ENCODE measurements at places on chromosomes 6 and 20.
A peak's percentile ranks its signal among the peaks of the same experiment; 100 is the strongest.

DNA sequence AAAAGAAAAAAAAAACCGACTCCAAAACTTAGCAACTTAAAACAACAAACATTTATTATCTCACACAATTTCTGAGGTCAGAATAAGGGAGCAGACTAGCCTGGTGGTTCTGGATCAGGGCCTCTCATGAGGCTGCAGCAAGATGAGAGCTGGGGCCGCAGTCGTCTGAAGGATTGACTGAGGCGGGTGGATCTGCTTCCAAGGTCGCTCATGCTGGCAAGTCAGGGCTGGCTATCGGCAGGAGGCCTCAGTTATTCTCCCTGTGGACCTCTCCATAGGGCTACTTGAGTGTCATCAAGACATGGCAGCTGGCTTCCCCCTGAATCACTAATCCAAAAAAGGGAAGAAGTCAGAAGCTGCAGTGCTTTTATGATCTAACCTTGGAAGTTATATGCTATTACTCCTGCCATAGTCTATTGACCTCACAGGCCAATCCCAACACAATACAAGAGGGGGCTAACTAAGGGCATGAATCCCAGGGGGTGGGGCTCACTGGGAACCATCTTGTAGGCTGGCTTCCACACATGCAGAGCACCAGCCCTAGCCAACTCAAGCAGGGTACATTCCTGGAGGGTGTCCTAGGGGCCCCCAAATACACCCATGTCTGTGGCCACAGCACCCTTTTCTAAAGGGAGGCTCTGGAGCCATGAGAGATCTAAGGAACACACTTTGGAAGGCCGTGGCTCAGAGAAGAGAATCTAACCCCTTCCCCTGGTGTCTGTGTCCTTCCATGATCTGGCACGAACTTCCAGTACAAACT is 11.3 kb downstream of the EBF4 start:
- no peak for DNase-seq

DNA sequence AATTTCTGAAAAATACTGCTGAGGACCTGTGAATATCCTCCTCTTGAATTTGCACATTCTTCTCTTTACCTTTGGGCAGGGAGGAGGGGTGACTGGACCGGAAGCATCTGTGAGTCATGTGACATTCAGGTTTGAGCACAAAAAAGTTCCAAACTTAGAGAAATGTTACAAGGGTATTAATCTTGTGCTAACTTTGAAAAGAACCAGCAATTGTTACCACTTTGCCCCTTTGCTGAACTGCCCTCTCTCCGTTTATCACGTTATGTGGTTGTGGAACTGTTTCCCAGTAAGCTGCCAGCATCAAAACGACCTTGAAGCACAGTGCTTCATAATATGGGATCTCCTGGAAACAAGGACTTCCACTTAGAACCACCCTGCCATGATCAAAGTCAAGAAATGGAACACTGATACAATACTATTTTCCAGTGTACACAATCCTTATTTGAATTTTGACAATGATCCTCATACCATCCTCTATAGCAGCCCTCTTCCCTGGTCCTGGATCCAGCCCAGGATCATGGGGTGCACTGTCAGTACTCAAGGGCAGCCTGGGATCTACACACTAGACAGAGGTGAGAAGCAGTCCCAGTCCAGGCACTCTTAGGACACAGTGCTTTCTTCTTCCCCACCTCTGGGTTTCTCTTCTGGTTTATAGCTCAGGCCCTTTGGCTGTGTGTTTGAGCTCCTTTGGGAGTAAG is 2.3 kb upstream of the TUBB1 start:
- DNase-seq, result no peak

- DNase-seq, result peak; percentile 6
Observed at GRCh38 chr6:113094779-113095178, 747.6 kb downstream of the RFPL4B start.

- DNase-seq, result no peak
Observed at GRCh38 chr20:53215166-53215565, 243.0 kb downstream of the TSHZ2 start.

GRCh38 chr20:2164966-2165365 is 63.3 kb downstream of the STK35 start:
- DNase-seq, result no peak

DNA sequence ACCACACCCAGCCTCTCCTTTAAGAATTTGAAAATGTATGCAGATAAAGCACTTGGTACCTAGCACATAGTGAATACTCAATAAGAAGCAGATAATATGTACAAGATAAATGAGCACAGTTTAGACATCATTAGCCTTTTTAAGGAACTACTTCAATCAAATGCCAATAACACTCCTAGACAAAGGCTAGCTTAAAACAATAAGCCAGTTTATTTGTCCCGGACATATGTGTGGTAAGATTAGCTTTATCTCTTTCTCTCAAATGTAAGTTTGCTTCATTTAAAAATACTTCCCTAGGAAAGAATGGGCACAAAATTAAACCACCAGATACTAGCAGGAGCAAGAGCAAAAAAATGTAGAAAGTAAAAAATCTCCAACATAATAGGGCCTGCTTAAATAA is 73.8 kb downstream of the MAP3K5 start:
- DNase-seq, result no peak

- DNase-seq, result peak; percentile 50
Observed at GRCh38 chr6:84618836-84619235, 145.6 kb downstream of the TBX18 start.

DNA sequence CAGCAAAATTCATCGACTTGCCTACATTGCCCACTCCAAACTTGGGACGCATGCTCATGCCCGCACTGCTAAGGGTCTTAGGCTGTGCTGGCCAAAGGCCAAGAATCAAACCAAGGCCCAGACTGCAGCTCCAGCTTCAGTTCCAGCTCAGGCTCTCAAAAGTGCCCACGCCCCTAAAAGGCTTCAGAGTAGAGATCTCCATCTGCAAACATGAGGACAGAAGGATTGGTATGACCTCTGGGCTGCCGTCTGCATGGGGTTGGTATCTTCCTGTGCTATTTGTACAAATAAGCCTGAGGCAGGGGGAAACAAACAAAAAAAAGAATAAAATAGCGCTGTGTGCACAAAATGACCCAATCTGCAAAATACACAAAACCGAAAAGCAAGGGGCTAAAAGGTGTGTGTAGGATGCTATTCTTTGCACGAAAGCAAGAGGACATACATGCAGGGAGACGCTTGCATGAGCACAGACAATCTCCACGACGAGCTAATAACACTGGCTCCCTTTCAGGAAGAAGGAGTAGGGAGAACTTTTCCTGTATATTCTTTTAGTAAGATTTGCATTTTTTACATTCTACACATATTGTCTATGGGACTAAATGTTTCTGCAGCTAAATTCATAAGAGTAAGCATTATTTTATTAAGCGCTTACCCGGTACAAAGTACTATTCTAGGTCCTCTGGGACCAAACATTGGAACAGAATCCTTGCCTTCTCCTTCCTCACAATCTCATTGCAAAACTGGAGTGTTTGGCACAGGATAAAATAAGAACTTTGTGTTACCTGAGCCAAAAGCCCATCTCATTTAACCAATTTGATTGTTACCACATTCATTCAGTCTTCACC is 33.1 kb downstream of the ATP9A start:
- DNase-seq, result no peak

DNA sequence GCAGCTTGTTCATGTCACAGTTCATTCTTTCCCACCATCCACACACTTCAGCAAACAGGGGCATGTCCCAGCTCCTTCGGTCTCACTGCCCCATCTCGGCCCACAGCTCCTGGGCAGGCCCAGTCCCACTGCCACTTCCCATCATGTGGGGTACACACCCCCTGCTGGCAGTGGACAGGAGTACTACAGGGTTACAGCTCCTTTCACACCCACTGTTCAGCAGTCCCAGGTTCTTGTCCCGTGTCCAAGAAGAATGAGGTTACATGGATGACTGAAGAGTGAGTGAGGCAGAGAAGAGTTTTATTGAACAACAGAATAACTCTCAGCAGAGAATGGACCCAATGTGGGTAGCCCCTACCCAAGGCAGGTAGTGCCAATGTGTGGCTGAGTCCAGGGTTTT is 77.8 kb upstream of the SMLR1 start:
- DNase-seq, result peak; percentile 21

Data from fibroblast of mammary gland (primary cell).